ENCODE measurements at places on chromosomes 13 and 19. TPM values are rescaled to one million over a fixed set of nuclear protein-coding genes. Genes with fewer than 3 reads are reported as not detected.

DNA sequence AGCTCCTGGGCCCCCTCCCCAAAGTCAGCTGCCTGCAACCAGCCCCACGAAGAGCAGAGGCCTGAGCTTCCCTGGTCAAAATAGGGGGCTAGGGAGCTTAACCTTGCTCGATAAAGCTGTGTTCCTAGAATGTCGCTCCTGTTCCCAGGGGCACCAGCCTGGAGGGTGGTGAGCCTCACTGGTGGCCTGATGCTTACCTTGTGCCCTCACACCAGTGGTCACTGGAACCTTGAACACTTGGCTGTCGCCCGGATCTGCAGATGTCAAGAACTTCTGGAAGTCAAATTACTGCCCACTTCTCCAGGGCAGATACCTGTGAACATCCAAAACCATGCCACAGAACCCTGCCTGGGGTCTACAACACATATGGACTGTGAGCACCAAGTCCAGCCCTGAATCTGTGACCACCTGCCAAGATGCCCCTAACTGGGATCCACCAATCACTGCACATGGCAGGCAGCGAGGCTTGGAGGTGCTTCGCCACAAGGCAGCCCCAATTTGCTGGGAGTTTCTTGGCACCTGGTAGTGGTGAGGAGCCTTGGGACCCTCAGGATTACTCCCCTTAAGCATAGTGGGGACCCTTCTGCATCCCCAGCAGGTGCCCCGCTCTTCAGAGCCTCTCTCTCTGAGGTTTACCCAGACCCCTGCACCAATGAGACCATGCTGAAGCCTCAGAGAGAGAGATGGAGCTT is 4.7 kb upstream of the CEACAM5 start:
- no peak overlapping the region for H3K27ac ChIP-seq
- H3K4me3 ChIP-seq, result no peak overlapping the region
- H3K27me3 ChIP-seq, result peaks cover 10% of the 10 kb centered on the region
- no peaks in the 10 kb centered on the region for H3K36me3 ChIP-seq
- DNase-seq, result no peak

REEP6 gene
- 2.1 TPM for total RNA-seq

GAPDHS gene
- total RNA-seq, result not detected

SHISA2 gene
- not detected for total RNA-seq

DNA sequence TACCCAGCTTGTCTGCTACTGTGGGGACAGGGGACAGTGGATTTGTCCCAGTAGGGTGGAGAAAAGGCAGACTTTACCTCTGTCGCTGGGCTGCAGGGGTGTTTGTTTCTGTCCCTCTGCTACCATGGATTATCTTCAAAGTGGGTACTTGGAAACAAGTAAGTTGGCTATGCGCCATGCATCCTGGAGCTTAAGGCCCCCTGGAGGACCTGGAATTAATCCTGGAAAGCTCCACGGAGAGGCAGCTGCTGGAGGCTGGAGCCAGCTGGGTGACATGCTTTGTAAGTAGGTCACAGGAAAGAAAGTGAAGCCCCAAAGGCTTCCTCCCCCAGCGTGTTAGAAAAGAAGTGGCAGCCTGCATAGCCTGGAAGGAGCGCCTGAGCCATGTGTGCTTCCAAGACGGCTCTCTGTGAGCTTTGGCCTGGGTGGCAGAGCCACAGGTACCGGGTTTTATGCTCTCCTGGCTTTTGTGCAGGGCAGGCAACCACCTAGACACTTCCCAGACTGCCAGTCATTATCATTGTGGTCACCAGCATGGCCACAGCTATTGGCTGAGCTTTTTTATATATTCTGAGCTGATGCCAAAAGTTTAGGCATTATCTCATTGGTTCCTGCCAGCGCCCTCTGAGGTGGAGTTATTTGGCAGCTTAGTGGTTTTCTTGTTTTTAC is 9.5 kb downstream of the B3GLCT start:
- H3K36me3 ChIP-seq, result no peaks in the 10 kb centered on the region
- no peak overlapping the region for H3K4me3 ChIP-seq
- H3K4me1 ChIP-seq, result peaks cover 32% of the 10 kb centered on the region
- H3K27ac ChIP-seq, result no peak overlapping the region

STXBP2 gene
- total RNA-seq, result 1.7 TPM

GRCh38 chr19:16849168-16849567 is 20.0 kb downstream of the SIN3B start:
- DNase-seq, result peak; percentile 58
- H3K36me3 ChIP-seq, result peaks cover 43% of the 10 kb centered on the region
- no peaks in the 10 kb centered on the region for H3K27me3 ChIP-seq

DNA sequence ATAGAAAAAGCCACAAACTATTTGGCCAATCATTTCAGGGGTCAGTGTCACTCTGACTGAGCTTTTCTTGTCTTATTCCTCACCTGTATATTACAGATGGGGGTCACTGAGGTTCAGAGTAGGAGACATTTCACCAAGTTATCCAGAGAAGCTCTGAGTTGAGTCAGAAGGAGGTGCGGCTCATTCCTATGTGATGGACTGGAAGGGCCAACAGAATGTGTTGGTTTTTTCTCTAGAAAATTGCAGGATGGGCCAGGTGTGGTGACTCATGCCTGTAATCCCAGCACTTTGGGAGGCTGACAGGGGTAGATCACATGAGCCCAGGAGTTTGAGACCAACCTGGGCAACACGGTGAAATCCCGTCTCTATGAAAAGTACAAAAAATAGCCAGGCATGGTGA is 24.5 kb upstream of the ZNF83 start:
- peaks cover 75% of the 10 kb centered on the region for H3K36me3 ChIP-seq
- H3K27me3 ChIP-seq, result no peaks in the 10 kb centered on the region
- H3K4me3 ChIP-seq, result no peak overlapping the region
- no peak overlapping the region for H3K27ac ChIP-seq
- DNase-seq, result no peak

GRCh38 chr13:39451860-39452301 is 151.1 kb downstream of the LHFPL6 start:
- DNase-seq, result no peak
- no peaks in the 10 kb centered on the region for H3K36me3 ChIP-seq
- H3K27me3 ChIP-seq, result no peaks in the 10 kb centered on the region
- peaks cover 32% of the 10 kb centered on the region for H3K4me1 ChIP-seq
- H3K4me3 ChIP-seq, result no peak overlapping the region
- H3K27ac ChIP-seq, result no peak overlapping the region

CC2D1A gene
- 23.0 TPM for total RNA-seq

DAND5 gene
- total RNA-seq, result not detected

ATXN8OS gene
- not detected for total RNA-seq

- DNase-seq, result peak; percentile 63
- peak overlapping the region; percentile 33 for H3K4me3 ChIP-seq
- H3K27ac ChIP-seq, result peak overlapping the region; percentile 25
- no peaks in the 10 kb centered on the region for H3K27me3 ChIP-seq
- peaks cover 18% of the 10 kb centered on the region for H3K4me1 ChIP-seq
Observed at GRCh38 chr13:109938255-109938936, 152.0 kb upstream of the IRS2 start.

PLK5 gene
- 0.98 TPM for total RNA-seq

- H3K4me1 ChIP-seq, result peaks cover 6% of the 10 kb centered on the region
- H3K36me3 ChIP-seq, result peaks cover 5% of the 10 kb centered on the region
- no peak overlapping the region for H3K27ac ChIP-seq
- DNase-seq, result no peak
- no peak overlapping the region for H3K4me3 ChIP-seq
- H3K27me3 ChIP-seq, result peaks cover 7% of the 10 kb centered on the region
Observed at GRCh38 chr19:5907241-5907640, 2.6 kb downstream of the VMAC start.

ZNF793 gene
- 2.9 TPM for total RNA-seq

ZNF418 gene
- 0.63 TPM for total RNA-seq

DNA sequence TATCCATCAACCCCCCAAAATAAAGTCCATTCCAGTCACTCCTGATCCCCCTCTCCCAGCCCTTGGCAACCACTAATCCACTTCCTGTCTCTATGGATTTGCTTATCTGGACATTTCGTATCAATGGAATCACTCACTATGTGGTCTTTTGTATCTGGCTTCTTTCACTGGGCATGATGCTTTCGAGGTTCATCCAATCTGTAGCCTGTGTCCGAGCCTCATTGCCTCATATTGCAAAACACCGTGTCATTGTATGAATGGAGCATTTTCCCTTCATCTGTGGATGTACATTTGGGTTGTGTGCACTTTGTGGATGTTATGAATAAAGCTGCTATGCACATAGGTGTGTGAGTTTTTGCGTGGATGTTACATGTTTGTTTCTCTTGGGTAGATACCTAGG is 1.4 kb upstream of the FZR1 start:
- no peak for DNase-seq
- peak overlapping the region; percentile 98 for H3K27ac ChIP-seq

DNA sequence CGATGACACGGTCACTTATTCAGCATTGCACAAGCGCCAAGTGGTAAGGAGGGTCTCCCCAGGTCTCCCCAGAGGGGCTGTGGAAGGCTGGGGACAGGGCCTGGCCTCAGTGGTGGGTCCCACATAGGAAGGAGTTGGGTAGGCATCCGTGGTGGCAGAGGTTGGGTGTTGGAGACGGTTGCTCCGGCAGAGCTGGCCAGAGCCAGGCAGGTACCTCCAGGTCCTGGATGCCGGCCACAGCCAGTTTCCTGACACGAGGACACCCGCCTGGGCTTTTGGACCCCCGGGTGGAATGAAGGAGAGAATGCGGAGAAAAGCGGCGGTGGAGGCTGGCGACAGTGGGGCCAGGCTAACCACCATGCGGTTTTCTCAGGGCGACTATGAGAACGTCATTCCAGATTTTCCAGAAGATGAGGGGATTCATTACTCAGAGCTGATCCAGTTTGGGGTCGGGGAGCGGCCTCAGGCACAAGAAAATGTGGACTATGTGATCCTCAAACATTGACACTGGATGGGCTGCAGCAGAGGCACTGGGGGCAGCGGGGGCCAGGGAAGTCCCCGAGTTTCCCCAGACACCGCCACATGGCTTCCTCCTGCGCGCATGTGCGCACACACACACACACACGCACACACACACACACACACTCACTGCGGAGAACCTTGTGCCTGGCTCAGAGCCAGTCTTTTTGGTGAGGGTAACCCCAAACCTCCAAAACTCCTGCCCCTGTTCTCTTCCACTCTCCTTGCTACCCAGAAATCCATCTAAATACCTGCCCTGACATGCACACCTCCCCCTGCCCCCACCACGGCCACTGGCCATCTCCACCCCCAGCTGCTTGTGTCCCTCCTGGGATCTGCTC is 1.3 kb upstream of the FFAR1 start:
- H3K27ac ChIP-seq, result no peak overlapping the region
- no peak for DNase-seq
- peaks cover 39% of the 10 kb centered on the region for H3K27me3 ChIP-seq
- no peak overlapping the region for H3K4me3 ChIP-seq
- no peaks in the 10 kb centered on the region for H3K4me1 ChIP-seq

HRC gene
- total RNA-seq, result not detected

OR10H1 gene
- total RNA-seq, result not detected

SHISA7 gene
- total RNA-seq, result not detected

- H3K4me1 ChIP-seq, result no peaks in the 10 kb centered on the region
- DNase-seq, result no peak
- H3K4me3 ChIP-seq, result no peak overlapping the region
Observed at GRCh38 chr13:80906860-80907259, 565.9 kb upstream of the SPRY2 start.

MBD3L3 gene
- total RNA-seq, result not detected

NECTIN2 gene
- 129 TPM for total RNA-seq

DNA sequence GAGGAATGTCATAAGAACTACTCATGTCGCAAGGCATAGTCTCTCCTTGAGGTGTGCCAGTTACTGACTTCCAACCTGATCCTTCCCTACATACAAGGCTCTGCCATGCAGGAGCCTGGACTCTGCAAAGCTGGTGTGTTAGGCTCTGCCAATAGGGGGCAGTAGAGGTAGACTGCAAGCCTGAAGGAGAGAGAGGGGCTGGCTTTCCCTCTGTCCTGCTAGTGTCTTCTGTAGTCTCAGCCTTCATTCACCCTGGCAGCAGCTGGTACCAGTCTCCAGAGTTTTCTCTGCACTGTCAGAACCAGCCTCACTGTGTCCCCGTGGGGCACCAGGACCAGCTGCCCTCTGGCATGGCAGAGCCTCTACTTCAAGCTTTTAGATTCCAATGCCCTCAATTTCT is 14.5 kb downstream of the SHISA2 start:
- H3K4me1 ChIP-seq, result no peaks in the 10 kb centered on the region
- no peaks in the 10 kb centered on the region for H3K36me3 ChIP-seq
- peaks cover 8% of the 10 kb centered on the region for H3K27me3 ChIP-seq

LILRA6 gene
- not detected for total RNA-seq

GRCh38 chr13:22017226-22017625 is 346.4 kb downstream of the FGF9 start:
- H3K36me3 ChIP-seq, result no peaks in the 10 kb centered on the region
- no peak overlapping the region for H3K27ac ChIP-seq
- H3K27me3 ChIP-seq, result no peaks in the 10 kb centered on the region
- no peak overlapping the region for H3K4me3 ChIP-seq

DNA sequence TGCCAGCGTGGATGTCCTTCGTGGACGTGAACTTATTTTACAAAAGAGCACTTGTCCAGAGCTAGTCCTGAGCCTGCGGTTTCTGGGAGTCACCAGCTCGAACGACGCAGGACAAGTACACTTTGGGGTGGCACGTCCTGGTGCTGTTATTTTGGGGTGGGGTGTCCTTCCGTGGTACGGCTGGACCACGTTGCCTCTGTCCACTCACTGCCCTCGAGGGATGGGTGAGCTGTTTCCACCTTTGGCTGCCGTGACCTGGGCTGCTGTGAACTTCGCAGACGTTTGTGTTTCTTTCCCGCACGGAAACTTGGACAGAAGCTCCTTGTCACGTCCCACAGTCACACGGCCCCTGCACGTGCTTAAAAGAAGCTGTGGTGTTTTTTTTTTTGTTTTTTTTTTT is 11.0 kb downstream of the GZMM start:
- H3K27ac ChIP-seq, result no peak overlapping the region
- H3K36me3 ChIP-seq, result no peaks in the 10 kb centered on the region
- no peak for DNase-seq
- H3K4me1 ChIP-seq, result 0 out of 2 replicates have a peak, but pooled peaks cover 5% of the 10 kb centered on the region
- H3K27me3 ChIP-seq, result no peaks in the 10 kb centered on the region

- H3K4me3 ChIP-seq, result no peak overlapping the region
- no peak for DNase-seq
- H3K27me3 ChIP-seq, result peaks cover 29% of the 10 kb centered on the region
Observed at GRCh38 chr19:33224694-33225457, 774 bp downstream of the SLC7A10 start.

DNA sequence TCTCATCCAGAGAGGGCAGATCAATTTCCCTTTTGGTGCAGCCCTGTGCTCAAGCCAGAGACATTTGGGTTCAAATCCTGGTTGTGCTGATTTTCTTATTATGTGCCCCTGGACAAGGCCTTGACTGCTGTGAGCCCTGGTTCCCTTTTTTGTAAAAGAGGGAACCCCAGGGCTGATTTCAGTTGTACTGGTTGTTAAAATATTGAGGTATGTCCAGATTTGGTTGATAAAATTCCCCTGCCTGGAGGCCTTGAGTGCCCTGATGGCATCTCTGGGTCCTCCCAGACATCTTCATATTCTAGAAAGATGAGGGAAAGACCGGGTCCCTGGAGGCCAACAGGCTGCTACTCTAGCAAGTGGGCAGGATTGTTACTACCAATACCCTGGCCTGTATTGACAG is 14.4 kb upstream of the PLAUR start:
- H3K36me3 ChIP-seq, result no peaks in the 10 kb centered on the region
- H3K27me3 ChIP-seq, result peaks cover 7% of the 10 kb centered on the region
- no peak overlapping the region for H3K4me3 ChIP-seq
- no peak overlapping the region for H3K27ac ChIP-seq
- no peak for DNase-seq

DNA sequence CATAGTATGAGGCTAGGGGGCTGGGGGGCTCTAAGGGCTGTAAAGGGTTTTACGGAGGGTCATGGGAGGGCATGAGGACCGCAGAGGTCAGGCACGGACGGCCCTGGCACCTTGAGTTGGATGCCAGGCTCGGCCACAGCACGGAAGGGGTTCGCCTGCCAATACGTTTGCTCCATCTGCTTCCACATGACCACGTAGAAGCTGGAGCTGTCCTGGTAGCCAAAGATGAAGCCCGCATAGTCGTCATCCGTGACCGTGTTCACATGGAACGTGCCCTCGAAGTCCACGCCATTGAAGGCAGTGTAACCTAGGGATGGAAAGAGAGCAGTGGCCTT is 6.4 kb downstream of the COMP start:
- H3K4me1 ChIP-seq, result 0 out of 2 replicates have a peak, but pooled peaks cover 6% of the 10 kb centered on the region
- H3K27me3 ChIP-seq, result peaks cover 16% of the 10 kb centered on the region
- no peaks in the 10 kb centered on the region for H3K36me3 ChIP-seq
